ENCODE measurements at places on chromosomes 12 and 14.

DNA sequence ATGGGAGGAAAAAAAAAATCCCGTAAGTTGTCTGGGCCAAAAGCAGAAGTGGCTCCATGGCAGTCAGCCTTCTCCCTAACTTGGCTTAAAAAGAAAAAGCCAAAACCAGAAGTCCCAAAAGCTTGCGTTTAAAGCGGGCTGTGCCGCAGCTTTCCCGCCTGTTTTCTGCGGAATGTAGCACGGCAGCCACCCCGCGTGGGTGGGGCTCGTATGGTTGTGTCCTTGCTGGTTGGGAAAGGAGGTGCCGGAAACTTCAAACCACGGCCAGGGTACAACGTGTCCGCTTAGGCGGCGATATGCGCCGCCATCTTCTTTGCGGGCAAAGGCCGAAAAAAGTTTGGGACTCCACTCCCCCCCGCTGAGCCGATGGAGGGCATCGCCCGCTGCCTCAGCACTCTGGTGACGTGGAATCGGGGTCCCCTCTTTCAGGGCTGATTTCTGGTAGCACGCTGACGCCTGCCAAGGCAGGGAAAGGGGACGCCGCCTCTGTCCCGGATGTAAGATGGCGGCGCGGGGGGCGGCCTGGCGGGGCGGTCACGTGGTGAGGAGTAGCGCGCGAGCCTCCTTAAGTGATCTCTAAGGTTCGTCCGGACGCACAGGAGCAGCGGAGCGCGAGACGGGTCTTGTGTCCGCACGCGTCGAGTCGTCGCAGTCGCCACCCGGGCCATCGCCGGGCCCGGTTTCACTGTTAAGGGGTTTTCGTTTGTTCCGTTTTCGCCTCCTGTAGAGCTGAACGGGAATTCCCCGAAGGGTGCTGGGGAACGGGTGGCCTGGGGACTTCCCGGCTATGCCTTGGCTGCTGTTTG is 135.8 kb downstream of the MON2 start:
- peak; percentile 91 for DNase-seq

DNA sequence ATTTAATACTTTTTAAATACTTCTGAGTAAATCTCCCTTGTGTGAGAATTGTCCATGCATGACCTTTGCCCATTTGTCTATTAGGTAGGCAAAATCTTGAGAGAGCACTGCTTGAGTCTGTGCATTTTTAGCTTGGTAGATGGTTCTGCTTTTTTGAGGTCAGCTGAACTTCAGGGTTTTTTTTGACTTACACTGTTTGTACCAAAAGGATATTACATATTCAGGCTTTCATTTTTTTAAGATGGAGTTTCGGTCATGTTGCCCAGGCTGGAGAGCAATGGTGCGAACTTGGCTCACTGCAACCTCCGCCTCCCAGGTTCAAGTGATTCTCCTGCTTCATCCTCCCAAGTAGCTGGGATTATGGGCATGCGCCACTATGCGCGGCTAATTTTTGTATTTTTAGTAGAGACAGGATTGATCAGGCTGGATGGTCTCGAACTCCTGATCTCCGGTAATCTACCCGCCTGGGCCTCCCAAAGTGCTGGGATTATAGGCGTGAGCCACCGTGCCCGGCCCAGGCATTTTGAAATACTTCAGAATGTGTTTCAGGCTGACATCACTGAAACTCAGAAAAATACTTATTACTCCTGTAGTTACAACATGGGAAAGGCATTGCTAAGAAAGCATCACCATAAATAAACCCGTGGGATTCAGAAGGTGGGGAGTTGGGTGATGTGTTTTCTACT is 11.1 kb downstream of the RASSF3 start:
- DNase-seq = no peak

- no peak for DNase-seq
Measured at GRCh38 chr14:100488057-100488456, 99.2 kb downstream of the BEGAIN start.

- no peak for DNase-seq
Measured at GRCh38 chr12:8453021-8453513, 2.7 kb upstream of the CLEC6A start.

GRCh38 chr12:127355061-127355841 is 911.7 kb upstream of the TMEM132C start:
- DNase-seq = peak; percentile 54

- peak; percentile 17 for DNase-seq
Measured at GRCh38 chr14:76056128-76056527, 70.6 kb downstream of the IFT43 start.
